Fibroblast of skin of scalp (primary cell): ENCODE measurements at places on chromosomes 2 and 18.
A peak's percentile ranks its signal among the peaks of the same experiment; 100 is the strongest.

- DNase-seq = no peak
Measured at GRCh38 chr2:179558010-179558934, 293.6 kb upstream of the SESTD1 start.

GRCh38 chr2:212619954-212620353 is 81.4 kb upstream of the ERBB4 start:
- no peak for DNase-seq

DNA sequence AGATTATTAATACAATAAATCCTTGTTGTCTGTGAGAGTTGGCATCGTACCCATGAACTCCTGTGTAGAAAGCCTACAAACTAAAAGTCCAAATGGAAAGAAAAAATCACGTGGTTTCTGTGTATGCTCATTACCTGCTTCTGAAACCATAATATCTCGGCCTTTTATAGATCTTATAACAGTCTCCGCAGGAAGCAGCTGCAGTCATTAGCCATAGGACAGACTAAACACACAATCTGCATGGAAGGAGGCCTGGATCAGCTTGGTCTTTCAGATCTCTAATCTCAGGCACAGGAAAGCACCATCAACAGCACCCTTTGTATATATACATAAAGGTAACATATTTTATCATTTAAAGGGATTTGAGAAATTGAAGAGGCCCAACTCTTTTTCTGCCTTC is 508.9 kb upstream of the TCF4 start:
- no peak for DNase-seq

DNA sequence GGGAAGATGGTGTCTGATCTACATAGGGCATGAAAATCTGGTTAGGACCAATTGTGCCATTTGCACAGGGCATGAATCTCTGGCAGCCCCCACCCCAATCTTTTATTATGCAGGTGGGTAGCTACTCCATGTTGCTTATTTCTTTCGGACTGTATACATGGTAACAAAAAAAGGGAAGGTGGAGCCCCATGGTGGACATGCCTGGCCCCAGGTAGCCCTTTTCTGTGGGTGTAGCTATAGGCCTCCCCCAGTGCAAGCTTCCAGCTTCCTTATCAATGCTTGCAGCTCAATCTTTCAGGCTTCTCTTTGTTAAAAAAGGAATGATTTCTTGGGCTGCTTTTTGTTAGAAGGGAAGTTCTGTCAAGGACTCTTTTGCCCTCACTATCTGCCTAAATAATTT is 14.3 kb upstream of the UXS1 start:
- no peak for DNase-seq

- no peak for DNase-seq
Measured at GRCh38 chr18:77014538-77014937, 118.0 kb downstream of the MBP start.

DNA sequence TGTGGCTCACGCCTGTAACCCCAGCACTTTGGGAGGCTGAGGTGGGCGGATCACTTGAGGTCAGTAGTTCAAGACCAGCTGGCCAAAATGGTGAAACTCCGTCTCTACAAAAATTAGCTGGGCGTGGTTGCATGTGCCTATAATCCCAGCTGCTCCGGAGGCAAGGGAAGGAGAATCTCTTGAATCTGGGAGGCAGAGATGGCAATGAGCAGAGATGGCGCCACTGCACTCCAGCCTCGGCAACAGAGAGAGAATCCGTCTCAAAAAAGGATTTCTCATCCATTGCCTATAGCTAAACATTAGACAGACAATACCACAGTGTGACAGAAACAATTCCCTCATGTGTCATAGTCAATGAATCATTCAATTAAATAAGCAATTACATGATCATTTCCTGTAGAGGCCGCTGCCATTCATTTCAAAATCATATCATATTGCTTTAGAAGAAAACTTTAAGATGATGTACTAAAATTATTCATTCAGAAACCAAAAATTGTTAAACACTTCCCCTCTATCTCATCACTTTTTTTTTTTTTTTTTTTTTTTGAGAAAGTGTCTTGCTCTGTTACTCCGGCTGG is 69.5 kb upstream of the TGIF1 start:
- DNase-seq = peak; percentile 48

DNA sequence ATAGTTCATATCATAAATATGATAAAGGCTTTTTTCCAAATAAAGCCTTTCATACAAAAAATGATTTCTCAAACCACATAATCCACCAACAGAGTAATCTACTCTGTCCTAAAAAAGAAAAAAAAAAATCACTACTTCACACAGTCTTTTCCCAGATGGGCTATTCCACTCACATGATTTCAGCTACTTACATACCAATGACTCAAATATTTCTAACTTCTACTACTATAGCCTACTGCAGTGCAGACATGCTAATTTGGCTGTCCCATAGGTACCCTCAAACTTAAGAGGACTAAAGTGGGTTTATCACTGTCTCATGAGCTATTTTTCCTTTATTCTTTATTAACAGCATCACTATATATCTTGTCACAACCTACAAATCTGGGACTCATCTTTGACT is 57.4 kb downstream of the SLC66A3 start:
- DNase-seq = peak; percentile 5

DNA sequence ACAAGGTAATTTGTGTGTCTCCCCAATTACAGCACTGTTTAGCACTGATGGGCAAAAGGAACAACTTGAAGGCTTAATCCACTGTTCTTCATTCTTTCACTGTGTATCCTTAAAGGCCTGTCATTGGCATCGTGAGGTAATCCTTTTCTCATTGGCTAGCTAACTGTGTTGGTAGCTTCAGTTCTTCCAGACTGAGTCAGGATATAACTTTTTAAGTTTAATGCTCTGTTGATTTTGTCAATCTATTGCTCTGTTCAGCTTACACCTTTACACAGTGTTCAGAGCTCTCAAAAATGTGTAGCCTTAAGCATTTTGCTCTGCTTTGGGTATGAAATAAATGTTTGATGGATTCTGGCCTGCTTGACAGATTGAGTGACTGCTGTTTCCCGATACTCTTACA is 148.2 kb downstream of the KIAA1328 start:
- no peak for DNase-seq

DNA sequence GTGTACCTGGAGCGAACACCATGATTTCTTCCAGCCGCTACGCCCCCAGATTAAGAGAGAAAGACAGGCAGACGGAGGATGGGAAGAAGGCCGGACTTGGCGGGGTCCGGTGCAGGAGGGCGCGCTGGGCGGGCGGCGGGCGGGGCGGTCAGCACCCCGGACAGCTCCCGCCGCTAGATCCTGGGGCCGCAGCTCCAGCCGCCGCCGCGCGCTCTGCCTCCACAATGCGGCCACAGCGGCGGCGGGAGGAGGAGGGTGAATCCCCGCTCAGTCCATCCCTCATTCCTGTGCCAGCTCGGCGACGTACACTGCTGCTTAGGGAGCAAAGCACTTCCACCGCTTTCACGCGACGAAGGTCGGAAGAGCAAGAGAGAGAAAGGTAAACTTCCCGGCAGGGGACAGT is at the start of gene AKAIN1:
Gene AKAIN1 (minus strand): TSS at position 226 of the 403 bp plus-strand sequence. CDS start 204 bp downstream, at position 22.
- DNase-seq = peak; percentile 56

DNA sequence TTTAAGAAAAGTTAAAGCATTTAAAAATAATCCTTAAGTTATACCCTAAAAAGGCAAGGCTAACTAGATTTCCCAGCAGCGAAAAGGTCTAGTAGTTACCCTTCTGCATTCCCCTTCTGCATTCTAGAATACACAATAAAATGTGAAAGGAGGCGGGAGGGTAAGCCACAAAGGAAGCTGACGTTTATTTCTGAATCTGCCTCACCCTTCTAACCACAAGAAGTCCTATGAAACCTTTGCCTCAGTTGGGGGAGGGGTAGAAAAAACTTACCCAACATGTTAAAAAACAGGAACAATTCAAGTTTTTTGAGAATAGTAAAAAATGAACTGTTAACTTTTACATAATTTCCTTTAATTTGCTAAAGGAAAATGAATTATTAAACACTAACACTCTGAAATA is 11.3 kb downstream of the STK17B start:
- DNase-seq = peak; percentile 88

DNA sequence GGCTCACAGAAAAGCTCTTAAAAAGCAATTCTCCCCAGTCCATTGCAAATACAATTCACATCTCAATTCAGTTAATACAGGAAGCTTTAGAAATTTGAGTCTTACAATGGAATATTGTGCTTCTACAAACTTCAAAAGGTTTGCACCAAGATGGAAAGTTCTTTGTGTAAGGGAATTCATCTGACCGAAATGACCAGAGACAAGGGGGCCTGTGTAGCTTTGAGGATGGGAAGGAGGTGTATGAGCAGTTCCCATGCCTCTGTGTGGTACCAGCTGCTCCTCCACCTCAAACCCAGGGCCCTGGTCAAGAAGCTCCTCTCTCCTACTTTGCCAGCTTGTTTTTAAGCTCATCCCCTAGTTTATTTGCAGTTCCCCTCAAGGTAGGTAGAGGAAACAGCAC is 312.8 kb upstream of the PKDCC start:
- DNase-seq = no peak

GRCh38 chr2:123826729-123827271 is 198.3 kb upstream of the CNTNAP5 start:
- no peak for DNase-seq

- no peak for DNase-seq
Measured at GRCh38 chr2:159585622-159586021, 30.7 kb downstream of the BAZ2B start.

DNA sequence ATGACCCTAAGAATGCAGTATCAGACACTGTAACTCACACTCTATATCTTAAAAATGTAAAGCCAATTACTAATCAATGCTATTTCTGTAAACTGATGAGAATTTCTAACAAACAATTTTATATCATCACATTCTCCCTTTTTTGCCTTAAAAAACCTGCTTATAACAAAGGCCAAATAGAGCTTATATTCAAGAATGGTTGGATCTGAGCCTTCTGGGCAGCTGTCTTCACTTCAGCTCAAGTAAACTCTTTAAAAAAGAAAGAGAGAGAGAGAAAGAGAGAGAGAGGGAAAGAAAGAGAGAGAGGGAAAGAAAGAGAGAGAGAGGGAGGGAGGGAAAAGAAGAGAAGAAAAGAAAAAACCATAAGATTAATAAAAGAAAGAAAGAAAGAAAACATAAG is 231.8 kb downstream of the KCNE4 start:
- DNase-seq = no peak

DNA sequence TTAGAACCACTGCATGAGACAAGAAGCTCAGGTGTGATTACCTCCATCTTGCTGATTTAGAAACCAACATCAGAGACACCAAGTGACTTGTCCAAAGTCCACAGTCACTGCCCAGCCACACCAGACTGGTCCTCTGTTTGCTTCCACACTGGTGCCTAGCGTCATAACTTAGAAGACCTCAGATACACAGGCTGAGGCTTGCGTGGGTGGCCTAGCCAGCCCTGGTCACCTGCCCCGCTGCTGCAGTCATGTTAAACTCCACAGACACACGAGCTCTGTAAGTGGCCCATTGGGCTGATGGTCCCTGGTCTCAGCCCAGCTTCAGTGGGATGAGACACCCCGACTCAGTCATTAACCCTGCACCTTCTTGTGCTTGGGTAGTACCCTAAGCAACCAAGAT is 47.1 kb downstream of the CNGA3 start:
- no peak for DNase-seq

DNA sequence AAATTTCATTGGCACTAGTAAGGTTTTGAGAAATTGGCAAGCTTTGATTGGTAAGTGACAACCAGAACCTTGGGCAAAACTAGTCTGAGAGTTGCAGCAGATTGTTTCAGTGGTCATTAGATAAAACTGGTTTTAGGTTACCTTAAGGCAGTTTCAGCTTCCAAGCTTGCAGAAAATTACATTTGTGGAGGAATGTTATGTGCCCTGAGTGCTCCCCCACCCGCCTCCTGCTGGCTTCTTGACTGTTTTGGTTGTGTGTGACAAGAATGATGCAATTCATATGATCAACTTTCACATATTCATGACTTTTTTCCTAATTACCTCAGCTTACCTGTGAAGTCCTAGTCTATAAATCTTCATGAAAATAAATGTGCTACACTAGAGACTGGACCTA is 599.5 kb upstream of the ZNF804A start:
- DNase-seq = no peak

DNA sequence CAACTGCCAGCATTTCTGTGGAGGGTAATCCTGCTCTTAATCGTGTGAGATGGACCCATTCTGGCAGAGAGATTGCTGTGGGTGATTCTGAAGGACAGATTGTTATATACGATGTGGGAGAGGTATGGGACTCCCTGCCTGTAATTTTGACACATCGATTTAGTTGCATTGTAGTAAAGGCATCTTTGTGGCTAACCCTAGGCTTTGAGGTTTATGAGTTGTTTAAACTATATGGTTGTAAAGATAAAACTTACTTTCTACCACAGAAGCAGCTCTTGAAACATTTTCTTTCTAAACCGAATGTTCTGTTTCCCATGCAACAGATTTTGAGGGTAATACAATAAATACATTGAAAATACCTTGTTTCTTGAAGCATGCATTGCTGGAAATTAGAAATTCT is 58.5 kb downstream of the DYNC1I2 start:
- DNase-seq = no peak

GRCh38 chr2:239589270-239589825 is 188.5 kb upstream of the HDAC4 start:
- DNase-seq = no peak

- no peak for DNase-seq
Measured at GRCh38 chr2:69213782-69214181, 173.2 kb downstream of the GFPT1 start.

GRCh38 chr2:216299588-216299987 is 72.7 kb downstream of the MARCHF4 start:
- DNase-seq = peak; percentile 44

- DNase-seq = no peak
Measured at GRCh38 chr2:46917628-46918027, 2.0 kb upstream of the MCFD2 start.

GRCh38 chr2:168884975-168885374 is 5.3 kb downstream of the SPC25 start:
- DNase-seq = peak; percentile 0

DNA sequence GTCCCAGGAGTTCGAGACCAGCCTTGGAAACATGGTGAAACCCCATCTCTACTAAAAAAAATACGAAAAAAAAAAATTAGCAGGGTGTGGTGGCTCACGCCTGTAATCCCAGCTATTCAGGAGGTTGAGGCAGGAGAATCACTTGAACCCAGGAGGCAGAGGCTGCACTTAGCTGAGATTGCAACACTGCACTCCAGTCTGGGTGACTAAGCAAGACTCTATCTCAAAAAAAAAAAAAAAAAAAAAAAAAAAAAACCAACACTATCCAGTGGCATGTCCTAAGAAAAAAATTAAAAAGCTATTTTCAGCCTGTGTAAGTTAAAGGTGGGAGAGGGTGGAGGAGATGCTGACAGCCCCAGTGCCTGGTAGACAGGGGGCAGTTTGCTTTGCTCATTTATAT is 32.2 kb upstream of the REL start:
- no peak for DNase-seq

- DNase-seq = peak; percentile 58
Measured at GRCh38 chr2:52536929-52537460, 1230.6 kb upstream of the CHAC2 start.

- no peak for DNase-seq
Measured at GRCh38 chr2:159849160-159849813, 51.3 kb upstream of the CD302 start.

- no peak for DNase-seq
Measured at GRCh38 chr18:12007063-12007462, 25.8 kb downstream of the IMPA2 start.

- DNase-seq = peak; percentile 82
Measured at GRCh38 chr2:69933839-69934613, 19.1 kb downstream of the MXD1 start.

- DNase-seq = no peak
Measured at GRCh38 chr2:238569507-238570195, 142.9 kb downstream of the ASB1 start.

GRCh38 chr2:24510771-24511170 is 19.7 kb downstream of the NCOA1 start:
- DNase-seq = no peak

GRCh38 chr2:121288454-121289231 is 3.6 kb upstream of the TFCP2L1 start:
- no peak for DNase-seq

- DNase-seq = no peak
Measured at GRCh38 chr2:240926516-240927389, 20.6 kb downstream of the CROCC2 start.
